Fibroblast of skin of abdomen (primary cell): ENCODE measurements at places on chromosomes 7 and 10.
A peak's percentile ranks its signal among the peaks of the same experiment; 100 is the strongest.

DNA sequence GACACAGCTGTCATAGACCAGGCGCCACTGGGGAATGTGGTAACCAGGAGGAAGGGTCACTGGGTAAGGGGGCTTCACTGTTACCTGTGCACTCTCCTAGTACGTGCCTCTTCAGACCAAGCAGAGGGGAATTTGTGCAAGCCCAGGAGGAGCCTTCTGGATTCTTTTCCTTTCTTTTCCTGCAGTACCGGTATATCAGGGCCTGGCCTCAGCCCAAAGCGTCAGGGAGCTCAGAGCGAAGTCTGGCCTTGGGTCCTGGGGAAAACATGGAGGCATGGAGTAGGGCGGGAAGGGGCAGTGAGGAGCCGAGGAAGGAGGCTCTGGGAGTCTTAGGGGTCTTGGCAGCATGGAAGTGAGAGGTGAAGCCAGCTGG lies 133.6 kb upstream of the GDF10 start:
- DNase-seq = no peak

DNA sequence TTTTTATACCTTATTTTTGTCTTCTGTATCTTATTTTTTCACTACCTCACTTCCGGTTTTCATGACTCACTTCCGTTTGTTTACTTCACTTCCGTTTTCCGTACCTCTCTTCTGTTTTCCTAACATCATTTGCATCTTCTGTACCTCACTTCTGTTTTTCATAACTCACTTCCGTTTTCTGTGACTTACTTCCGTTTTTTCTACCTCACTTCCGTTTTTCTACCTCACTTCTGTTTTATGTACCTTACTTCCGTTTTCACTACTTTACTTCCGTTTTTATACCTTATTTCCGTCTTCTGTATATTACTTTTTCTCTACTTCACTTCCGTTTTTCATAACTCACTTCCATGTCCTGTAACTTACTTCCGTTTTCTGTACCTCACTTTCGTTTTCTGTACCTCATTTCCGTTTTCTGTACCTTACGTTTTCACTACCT lies 492.5 kb upstream of the AKR1E2 start:
- no peak for DNase-seq

DNA sequence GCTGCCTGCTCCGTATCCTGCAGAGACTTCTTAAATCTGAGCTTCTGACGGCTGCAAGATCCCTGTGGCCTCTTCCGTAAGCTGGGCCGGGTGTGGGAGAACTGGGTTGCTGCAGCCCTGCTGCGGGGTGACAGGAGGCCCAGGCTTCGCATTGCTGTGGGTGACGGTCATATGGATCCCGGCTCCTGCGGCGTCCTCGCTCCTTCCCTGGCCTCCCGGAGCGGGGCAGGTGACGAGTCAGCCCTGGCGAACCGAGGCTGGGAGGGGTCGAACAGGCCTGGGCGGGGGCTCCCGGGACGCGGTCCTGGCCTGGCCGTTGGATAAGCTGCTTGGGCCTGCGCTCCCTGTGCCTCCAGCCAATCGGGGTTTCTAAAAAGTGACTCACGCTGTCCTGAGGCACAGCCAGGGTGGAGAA lies 7.8 kb upstream of the UBE2D1 start:
- DNase-seq = peak; percentile 63

DNA sequence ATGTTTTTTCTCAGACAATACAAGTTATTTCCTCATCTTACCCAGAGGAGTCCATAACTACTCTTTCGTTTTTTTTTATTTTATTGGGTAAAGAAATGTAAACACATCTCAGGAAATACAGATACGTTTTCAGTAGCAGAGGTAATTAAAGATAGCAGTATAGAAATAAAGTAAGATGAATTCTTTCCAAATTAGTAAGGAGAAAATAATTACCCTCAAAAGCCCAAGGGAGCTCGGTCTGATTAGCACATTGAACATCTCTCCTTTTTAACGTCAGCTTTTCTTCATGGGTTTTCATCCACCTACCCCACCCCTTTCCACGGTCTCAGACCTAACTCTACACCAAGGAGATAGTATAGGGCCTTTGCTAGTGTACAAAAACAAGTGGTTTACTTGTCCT lies 294.2 kb downstream of the GRID1 start:
- DNase-seq = no peak

DNA sequence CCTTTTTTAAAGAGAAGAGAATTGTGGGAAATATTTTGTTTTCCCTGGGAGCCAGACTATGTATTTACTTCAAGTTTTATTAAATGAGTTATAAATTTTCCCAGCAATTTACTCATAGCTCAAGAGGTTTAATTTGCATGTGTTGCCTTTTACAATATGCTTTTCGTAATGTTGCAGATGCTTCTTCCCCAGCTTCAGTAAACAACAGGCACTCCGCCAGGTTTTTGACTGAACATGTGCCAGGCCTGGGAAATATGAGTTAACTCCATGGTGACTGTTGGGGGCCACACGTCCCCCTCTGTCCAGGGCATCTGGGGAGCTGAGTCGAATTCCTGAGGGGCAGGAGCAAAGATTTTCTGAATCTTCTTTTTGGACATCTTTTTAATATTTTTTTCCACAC lies 545.7 kb downstream of the LRMDA start:
- DNase-seq = no peak

- DNase-seq = no peak
Observed at GRCh38 chr7:45065031-45065995, 23.5 kb downstream of the NACAD start.

GRCh38 chr10:5291501-5292195 lies 73.1 kb upstream of the UCN3 start:
- DNase-seq = peak; percentile 76

DNA sequence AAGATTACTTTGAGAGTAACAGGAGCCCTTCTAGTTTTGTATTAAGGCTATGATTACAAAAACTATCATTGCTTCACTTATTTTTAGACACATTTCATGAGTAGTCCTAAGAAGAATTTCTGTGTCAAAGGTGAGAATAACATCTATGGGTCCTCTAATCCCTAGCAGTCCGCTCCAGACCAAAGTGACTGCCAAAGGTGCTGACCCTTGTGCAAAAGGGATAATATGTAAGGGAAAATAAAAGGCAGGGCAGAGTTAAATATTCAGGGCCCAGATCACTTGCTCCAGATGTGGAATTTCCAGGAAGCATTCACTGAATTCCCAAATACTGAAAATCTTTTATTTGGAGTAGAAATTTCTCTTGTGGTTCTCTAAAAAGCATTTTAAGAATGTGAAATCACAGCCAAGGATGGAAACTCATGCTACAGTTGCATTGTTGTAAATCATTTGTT lies 29.3 kb downstream of the RHOBTB1 start:
- DNase-seq = peak; percentile 98

GRCh38 chr10:71582019-71582418 lies 137.6 kb downstream of the C10orf105 start:
- peak; percentile 27 for DNase-seq
